ENCODE measurements at places on chromosomes 7 and 10.

- no peak for DNase-seq
These were observed 67.7 kb downstream of the ELAPOR2 start for GRCh38 chr7:86991771-86992191.

DNA sequence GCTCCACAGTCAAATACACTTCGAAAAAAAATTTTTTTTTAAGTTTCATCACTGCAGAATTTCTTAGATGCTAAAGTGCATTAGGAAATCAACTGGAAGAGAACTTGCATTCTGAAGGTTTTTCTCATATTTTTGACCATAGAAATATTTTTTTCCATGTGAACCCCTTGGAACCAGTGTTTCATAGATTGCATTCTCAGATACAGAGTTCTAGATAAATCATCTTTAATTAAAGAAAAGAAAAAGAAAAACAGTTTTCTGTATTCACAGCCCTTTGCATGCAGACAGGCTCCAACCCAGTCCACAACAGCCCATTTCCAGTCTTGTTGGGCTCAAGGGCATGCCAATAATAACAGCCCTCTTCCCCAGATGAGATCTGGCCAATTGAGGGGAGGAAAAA is 75.5 kb upstream of the RPA3 start:
- no peak for DNase-seq

DNA sequence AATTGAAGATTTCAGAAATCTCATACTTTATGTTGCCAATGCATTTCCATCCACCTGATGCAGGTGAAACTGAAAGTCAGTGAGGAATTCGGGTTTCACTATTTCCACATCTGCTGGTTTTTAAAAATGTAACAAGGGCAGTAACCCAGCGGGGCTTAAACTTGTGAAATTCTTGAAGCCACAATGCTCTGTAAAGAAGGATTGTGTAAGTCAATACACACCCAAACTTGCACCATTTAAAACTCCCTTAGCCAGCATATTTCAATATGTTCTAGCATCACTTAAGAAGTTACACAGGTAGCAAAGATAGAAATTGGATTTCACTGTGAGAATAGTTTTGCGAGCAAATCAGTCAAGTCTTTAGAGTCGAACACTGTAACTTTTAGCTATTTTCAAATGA is 386.1 kb downstream of the PLXDC2 start:
- DNase-seq, result no peak

GRCh38 chr7:34158368-34159153 is 253.2 kb downstream of the BMPER start:
- no peak for DNase-seq

- no peak for DNase-seq
These were observed 381.1 kb downstream of the SDK1 start for GRCh38 chr7:3682028-3682710.

DNA sequence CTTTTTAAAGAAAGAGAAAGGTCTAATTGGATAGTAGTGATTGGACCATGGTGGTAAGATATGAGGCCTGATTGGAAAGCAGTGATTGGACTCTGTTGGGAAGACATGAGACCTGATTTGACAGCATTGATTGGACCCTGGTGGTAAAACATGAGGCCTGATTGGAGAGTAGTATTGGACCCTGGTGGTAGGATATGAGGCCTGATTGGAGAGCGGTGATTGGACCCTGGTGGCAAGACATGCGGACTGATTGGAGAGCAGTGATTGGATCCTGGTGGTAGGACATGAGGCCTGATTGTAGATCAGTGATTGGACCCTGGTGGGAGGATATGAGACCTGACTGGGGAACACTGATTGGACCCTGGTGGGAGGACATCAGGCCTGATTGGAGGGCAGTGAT is 444.3 kb downstream of the LRMDA start:
- DNase-seq, result no peak

DNA sequence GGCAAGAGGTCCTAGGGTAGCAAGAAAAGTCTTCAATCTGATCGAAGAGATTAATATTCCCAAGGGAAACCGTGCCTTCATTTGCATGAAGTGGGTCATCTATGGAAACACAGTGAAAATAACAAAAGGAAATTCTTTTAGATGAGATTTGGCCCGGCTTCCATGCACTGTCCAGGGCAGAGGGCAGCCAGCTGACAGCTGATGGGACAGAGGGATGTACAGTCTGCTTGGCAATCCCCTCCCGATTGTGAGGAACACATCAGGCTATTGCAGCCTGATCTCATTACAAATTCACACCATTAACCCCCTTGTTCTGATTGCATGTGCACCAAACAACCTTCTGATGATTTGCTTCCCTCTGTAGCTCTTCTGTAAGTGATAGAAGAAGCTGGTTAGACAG is 105.3 kb downstream of the FRMD4A start:
- no peak for DNase-seq

GRCh38 chr10:124156524-124157260 is 63.3 kb upstream of the CHST15 start:
- DNase-seq, result no peak

DNA sequence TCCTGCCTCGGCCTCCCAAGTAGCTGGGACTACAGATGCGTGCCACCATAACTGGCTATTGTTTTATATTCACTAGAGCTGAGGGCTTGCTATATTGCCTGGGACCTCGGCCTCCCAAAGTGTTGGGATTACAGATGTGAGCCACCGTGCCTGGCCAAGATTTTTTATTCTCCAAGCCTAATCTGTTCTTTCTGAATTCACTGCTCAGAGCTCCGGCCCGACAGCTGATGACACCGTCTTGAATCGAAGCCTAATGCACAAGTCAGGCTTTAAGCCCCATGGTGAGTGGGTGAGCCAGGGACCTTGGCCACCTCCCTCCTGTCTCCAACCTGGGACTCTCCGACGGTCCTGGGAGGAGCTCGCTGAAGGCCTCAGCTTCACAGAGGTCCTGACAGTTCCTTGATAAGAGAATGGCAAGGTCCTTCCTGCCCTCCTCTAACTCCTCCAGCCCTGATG is 338.9 kb downstream of the WDR37 start:
- no peak for DNase-seq

DNA sequence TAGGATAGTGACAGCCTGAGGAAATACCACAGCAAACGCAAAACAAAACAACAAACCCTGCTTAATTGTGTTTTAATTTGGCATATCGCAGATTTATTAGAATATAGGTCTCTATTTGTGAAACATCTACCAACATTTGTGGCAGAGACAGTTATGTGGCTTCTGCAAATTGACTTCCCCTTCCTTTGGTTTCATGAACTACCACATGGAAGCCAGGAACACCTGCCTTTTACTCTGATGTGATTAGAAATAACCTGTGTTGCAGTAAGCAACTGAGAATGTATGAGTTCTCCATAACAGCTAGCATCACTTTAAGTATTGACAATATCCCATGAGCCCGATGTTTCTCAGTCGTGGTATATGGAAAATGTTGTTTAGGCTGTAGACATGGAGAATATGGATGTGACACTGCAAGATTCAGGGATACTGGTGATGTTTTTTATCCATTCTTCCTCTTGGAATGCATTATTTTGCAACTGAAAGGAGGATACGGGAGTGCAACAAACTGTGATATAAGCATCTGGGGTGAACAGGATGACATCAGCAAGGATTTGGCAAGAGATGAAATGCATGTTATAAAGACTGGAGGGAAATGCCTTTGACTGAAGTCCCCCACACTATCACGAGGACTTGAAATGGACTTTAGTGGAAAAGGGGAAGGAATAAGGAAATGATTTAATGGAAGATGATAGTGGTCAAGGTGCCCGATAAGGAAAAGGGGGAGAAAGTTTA is 95.9 kb downstream of the CUBN start:
- no peak for DNase-seq

DNA sequence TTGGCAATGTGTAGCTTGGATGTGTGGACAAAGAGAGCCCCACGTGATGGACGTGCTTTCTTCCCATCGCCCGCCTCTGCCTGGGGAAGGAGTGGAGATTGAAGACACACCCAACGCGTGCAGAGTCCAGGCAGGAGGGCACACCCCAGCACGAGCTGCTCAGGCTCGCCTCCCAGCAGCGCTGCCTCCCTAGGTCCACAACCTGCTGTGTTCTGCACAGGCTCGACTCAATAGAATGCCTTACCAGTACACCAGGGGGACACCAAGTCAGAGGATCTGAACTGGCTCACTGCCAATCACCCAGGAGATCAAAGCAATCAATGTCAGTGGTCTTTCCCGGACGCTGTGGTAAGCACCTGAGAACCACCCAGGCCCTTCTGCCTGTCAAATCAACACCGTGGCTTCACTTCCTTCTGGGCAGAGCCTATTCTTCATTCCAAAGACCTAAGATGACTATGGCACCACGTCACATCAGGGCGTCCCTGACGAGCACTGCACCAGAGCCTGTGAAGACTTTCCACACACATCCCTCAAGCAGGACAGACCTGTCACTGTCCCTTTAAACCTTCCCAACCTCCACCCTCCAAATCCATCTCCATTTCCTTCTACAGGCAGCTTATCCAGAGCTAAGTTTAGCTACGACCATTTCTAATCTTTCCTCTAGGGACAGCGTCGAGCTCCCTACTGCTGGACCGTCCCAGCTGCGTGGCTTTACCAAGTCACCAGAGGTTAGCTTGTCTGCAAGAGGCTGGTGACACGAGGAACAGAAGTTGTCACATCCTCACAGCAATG is 72.3 kb downstream of the AMZ1 start:
- peak; percentile 66 for DNase-seq

GRCh38 chr7:15219758-15220157 is 317.2 kb upstream of the DGKB start:
- no peak for DNase-seq

DNA sequence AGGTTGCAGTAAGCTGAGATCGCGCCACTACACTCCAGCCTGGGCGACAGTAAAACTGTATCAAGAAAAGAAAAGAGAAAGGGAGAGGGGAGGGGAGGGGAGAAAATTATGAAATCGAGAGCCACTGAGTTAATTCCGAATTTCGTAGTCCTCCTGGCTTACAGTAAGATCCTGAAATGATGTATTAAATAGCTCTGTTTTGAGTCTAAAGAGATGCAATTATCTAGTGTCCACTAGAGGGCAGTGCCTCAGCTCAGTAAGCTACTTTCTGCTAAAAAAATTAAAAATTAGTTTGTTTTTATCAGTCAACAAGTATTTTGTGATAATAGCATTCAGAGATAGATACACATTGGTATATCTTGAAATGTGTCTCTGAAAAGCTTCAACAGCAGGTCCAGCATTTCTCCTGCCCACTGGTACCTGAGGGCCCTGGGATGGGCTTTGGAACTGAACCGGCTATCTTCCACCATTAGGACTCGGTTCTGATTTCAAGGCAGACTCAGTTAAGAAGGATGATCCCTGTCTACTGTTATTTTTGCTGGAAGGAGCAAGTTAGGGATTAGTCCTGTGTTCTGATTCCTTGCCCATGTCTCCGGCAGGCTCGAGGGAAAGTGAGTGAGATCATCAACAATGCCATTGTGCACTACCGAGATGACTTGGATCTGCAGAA is 19.5 kb downstream of the TSPAN33 start:
- peak; percentile 62 for DNase-seq

Measured in A549 (cell line).